Neural progenitor cell (in vitro differentiated cells): ENCODE measurements at places on chromosomes 12 and 14.

GRCh38 chr12:21502164-21502496 is 541 bp downstream of the GOLT1B start:
- H3K4me1 ChIP-seq: peaks cover 25% of the 10 kb centered on the region
- H3K27ac ChIP-seq: peak overlapping the region; percentile 83
- no peak for DNase-seq
- peak overlapping the region; percentile 77 for H3K4me3 ChIP-seq
- peaks cover 4% of the 10 kb centered on the region for H3K36me3 ChIP-seq

GRCh38 chr14:51880835-51881580 is 20.6 kb downstream of the GNG2 start:
- H3K27ac ChIP-seq: no peak overlapping the region
- H3K36me3 ChIP-seq: no peaks in the 10 kb centered on the region
- no peak overlapping the region for H3K4me3 ChIP-seq
- DNase-seq: no peak
- no peaks in the 10 kb centered on the region for H3K27me3 ChIP-seq

GRCh38 chr14:37678916-37679315 is 83.5 kb downstream of the TTC6 start:
- no peak overlapping the region for H3K27ac ChIP-seq
- DNase-seq: no peak
- no peaks in the 10 kb centered on the region for H3K27me3 ChIP-seq
- H3K4me3 ChIP-seq: no peak overlapping the region
- peaks cover 7% of the 10 kb centered on the region for H3K4me1 ChIP-seq

DNA sequence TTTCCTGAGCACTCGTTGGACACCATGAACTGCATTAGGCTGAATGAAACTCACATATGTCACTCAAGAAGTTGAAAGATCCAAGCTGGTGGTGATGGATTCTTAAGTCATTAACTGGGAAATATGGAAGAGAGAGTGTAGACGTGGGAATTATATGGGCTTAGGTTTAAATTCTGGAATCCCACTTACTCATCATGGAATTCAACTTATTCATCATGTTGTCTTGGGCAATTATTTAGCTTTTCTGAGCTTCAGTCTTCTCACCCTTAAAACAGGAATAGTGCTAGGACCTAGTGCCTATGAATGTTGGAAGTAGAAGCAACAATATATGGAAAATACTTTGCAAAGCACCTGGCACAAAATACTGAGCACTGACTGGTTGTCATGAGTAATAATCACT is 292.4 kb upstream of the TBX3 start:
- no peaks in the 10 kb centered on the region for H3K36me3 ChIP-seq
- no peak overlapping the region for H3K27ac ChIP-seq
- no peaks in the 10 kb centered on the region for H3K27me3 ChIP-seq
- no peak for DNase-seq
- no peaks in the 10 kb centered on the region for H3K4me1 ChIP-seq
- H3K4me3 ChIP-seq: no peak overlapping the region

- no peak overlapping the region for H3K27ac ChIP-seq
- H3K27me3 ChIP-seq: no peaks in the 10 kb centered on the region
- no peak for DNase-seq
- H3K4me1 ChIP-seq: no peaks in the 10 kb centered on the region
- H3K4me3 ChIP-seq: no peak overlapping the region
These were observed 438.3 kb upstream of the SEL1L start for GRCh38 chr14:81971911-81972310.

- peaks cover 36% of the 10 kb centered on the region for H3K4me1 ChIP-seq
- H3K27me3 ChIP-seq: peaks cover 22% of the 10 kb centered on the region
- H3K27ac ChIP-seq: no peak overlapping the region
- DNase-seq: peak; percentile 94
These were observed 1.1 kb upstream of the HDAC7 start for GRCh38 chr12:47820631-47821345.

- H3K36me3 ChIP-seq: no peaks in the 10 kb centered on the region
- H3K4me3 ChIP-seq: no peak overlapping the region
- no peaks in the 10 kb centered on the region for H3K4me1 ChIP-seq
- H3K27me3 ChIP-seq: no peaks in the 10 kb centered on the region
These were observed 1419.4 kb downstream of the FSCB start for GRCh38 chr14:43087666-43088065.

- H3K27me3 ChIP-seq: no peaks in the 10 kb centered on the region
- no peaks in the 10 kb centered on the region for H3K4me1 ChIP-seq
- H3K36me3 ChIP-seq: no peaks in the 10 kb centered on the region
- DNase-seq: no peak
- no peak overlapping the region for H3K4me3 ChIP-seq
These were observed 22.0 kb downstream of the PLEK2 start for GRCh38 chr14:67389811-67390534.

- H3K27ac ChIP-seq: no peak overlapping the region
- H3K4me1 ChIP-seq: peaks cover 7% of the 10 kb centered on the region
- no peaks in the 10 kb centered on the region for H3K36me3 ChIP-seq
- DNase-seq: no peak
- no peak overlapping the region for H3K4me3 ChIP-seq
These were observed 33.7 kb downstream of the GALNT4 start for GRCh38 chr12:89490922-89491321.

DNA sequence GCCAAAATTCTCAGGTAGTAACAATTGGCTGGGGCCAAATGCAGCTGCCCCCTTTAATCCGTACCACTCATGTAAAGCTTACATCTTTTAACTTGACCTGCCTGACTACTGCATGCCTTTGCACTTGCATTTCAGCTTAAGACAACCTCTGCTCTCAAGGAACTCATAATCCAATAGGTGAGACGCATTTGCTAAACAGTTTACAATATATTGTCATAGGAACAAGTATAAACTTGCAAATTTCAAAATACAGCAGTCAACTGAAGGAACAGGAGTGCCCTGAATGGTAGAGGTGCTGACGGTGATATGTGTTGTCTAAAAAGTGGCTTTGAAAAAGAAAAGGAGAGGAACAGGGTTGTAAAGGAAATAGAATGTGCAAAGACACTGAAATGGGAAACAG is 3.6 kb upstream of the BRMS1L start:
- no peak for DNase-seq
- no peak overlapping the region for H3K27ac ChIP-seq
- no peaks in the 10 kb centered on the region for H3K36me3 ChIP-seq
- peaks cover 1% of the 10 kb centered on the region for H3K4me1 ChIP-seq

DNA sequence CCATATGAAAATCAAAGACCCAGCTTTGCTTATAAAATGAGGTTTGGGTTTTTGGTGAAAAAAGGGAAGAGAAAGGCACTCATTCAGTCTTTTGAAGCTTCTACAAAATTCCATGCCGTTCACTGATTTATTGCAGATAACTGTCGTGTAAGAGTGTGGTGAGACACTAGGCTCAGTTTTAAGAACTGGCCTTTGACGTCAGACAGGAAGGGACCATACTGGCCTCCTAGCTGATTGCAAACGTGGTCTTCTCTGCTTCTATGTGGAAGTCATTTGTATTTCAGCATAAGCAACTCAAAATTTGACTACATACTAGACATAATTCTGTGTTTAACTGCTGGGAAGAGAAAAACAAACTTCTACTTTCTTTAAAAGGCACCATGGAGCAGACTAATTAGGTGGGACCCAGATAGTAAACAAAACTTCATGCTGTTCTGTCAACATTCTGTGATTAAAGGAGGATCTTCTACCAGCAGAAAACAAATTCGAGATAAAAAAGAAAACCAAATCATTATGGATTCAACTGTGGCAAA is 168.7 kb downstream of the TTC7B start:
- peaks cover 40% of the 10 kb centered on the region for H3K4me1 ChIP-seq
- no peaks in the 10 kb centered on the region for H3K27me3 ChIP-seq
- no peak for DNase-seq
- no peak overlapping the region for H3K4me3 ChIP-seq

GRCh38 chr12:92411687-92412086 is 266.0 kb upstream of the BTG1 start:
- DNase-seq: no peak
- H3K27ac ChIP-seq: no peak overlapping the region
- H3K36me3 ChIP-seq: no peaks in the 10 kb centered on the region
- no peaks in the 10 kb centered on the region for H3K4me1 ChIP-seq
- H3K27me3 ChIP-seq: no peaks in the 10 kb centered on the region
- H3K4me3 ChIP-seq: no peak overlapping the region

DNA sequence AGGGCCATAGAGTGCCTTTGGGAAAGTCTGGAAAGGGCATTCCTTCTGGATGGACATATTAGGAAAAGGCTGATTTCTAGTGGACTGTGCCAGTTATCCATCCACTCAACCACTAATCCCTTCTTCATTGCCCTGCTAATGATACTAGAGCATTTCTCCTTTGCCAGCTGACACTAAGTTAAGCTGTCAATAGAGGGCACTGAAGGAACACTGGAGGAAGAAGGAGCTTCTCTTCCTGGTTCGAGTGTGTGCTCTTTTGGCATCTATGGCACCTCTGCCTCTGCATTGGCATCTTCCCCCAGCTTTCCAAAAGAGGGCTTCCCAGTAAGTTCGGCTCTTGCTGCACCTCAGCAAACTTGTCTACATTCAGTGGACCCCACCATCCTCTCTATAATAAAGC is 165.4 kb downstream of the DERA start:
- DNase-seq: peak; percentile 72
- H3K36me3 ChIP-seq: no peaks in the 10 kb centered on the region
- H3K4me1 ChIP-seq: no peaks in the 10 kb centered on the region
- H3K27me3 ChIP-seq: no peaks in the 10 kb centered on the region
- H3K27ac ChIP-seq: no peak overlapping the region

- no peaks in the 10 kb centered on the region for H3K36me3 ChIP-seq
- H3K27me3 ChIP-seq: no peaks in the 10 kb centered on the region
- no peak for DNase-seq
- no peak overlapping the region for H3K4me3 ChIP-seq
- peaks cover 6% of the 10 kb centered on the region for H3K4me1 ChIP-seq
These were observed 40.8 kb upstream of the NRXN3 start for GRCh38 chr14:78129375-78129774.

DNA sequence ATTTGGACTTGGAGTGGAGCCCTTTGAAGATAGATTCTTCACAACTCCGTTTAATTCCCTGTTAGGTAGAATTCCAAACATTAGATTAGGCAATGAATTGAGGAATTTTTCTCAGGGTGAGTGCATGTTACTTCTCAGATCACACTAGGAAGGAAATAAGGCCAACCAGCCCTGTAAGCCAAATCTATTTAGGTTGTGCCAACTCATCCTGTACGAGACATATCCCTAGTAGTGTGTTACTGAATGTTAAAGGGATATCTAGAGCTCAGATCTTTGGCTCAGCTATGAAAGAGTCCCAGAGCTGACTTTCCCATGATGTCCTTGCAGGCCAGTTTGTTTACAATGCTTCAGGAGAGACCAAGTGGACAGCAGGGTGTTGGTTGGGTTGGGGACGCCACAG is 45.6 kb downstream of the GPHB5 start:
- DNase-seq: no peak
- no peaks in the 10 kb centered on the region for H3K27me3 ChIP-seq
- no peaks in the 10 kb centered on the region for H3K36me3 ChIP-seq
- no peak overlapping the region for H3K27ac ChIP-seq
